Kasumi-1 (cell line): ENCODE measurements at places on chromosomes 11 and 22.

- DNase-seq, result no peak
Observed at GRCh38 chr11:34865261-34865660, 50.9 kb downstream of the APIP start.

GRCh38 chr11:87355596-87355995 lies 317.9 kb downstream of the TMEM135 start:
- DNase-seq, result no peak

DNA sequence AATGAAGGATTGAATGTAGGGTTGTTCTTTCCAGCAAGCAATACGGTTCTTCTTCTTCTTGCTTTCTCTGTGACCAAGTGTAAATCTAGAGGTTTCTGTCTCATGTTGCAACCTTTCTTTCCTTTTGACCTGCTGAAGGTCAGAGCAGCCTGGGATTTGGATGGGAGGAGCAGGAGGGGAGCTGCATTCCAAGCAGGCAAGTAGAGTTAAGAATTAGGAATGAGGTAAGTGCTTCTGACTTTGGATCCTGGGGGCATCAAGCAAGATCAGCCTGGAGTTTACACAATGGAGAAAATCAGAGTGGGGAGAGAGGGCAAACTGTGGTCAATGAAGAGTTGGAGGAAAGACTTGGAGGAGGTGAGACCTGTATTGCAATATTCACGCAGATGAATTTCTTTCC lies 225.6 kb upstream of the ZBED5 start:
- DNase-seq, result no peak

DNA sequence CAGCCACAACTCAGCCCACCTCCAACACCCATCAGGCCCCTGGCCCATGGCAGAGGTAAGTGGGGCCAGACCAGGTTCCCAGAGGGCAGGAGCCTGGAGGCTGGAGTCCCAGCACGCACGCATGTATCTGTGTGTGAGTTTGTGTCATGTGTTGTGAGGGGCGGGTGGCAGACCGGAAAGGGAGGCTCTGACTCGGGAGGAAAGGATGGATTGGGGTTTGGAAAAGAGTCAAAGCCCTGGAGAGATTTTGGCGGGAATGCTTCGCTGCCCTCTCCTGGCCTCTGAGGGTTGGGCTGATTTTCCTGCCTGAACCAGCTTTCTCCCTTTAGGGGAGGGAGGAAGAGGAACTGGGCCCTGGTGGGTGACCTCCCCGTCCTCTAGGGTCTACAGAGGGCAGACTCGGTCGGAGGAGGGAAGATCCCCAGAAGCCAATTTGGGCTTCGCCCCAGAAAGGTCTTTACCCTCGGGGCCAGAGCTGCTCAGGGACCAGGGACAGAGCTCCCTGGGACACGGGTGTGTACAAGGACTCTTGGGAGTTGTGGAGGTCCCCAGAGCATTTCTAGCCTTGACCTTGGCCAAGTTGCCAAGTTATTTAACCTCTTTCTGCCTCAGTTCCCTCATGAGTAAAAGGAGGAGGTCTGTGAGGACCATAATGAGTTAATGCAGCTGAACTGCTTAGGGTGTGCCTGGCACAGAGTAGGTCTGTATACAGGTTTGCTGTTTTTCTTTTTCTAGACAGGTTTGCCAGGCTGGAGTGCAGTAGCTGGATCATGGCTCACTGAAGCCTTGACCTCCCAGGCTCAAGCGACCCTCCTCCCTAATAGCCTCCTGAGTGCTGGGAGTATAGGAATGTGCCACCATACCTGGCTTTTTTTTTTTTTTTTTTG lies 6.9 kb downstream of the C11orf68 start:
- DNase-seq, result peak; percentile 44

- DNase-seq, result no peak
Observed at GRCh38 chr11:65491614-65492386, 7.0 kb upstream of the MALAT1 start.

DNA sequence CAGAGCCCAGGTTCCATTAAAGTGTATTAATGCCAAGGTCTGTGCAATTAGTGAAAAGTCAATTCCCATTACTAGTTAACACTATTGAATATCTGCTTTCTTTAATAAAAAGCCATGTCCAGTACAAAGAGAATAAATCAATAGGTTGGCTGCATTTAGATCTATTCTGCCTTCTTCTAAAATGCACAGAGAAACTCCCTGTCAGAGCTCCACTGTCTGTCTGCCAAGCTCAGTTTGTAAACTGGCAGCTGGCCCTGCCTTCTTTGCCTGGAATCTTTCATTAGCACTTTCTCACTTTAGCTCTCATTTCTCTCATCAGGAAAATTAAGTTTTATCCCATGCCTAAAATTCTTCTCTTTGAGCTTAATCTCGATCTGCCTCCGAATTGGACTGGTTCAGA lies 35.6 kb downstream of the ARL14EP start:
- no peak for DNase-seq

DNA sequence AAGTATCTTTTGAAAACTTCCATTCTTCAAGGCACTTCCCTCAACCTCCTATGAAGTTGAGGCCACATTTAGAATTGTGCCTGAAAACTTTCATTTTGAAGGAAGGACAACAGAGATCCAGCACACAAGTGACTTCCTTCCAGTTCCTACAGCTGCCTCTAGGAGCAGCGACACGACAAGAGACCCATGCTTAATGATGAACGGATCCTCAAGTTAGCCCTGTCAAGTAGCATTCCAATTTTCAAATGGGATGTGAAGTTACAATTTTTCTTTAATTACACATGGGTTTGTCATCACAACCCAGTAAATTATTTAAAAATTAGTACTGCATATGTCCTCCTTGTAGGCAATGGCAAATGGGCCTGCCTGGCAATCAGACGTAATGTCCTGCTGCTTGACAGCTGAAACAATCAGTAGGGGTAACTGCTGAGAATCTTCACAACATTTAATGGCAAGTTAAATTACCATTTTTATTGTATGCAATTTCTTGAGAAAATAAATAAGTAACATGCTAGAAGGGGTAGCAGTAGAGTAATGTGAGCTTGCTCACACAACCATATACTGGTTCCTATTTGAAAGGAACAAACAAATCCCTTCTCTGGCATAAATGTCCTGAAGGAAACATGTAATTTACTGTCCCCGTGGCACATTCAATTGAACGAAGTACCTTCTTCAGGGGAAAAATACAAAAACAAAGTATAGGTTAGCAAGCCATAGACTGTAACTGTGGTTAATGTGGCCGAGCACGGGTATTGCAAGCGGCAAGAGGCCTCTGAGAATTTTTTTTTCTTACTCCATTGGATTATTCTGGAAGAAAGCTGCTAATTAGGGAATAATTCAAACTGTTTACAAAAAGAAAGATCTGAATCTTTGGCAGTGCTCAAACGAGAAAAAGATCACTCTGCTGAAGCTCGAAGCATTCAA lies 288.3 kb downstream of the CADM1 start:
- no peak for DNase-seq

DNA sequence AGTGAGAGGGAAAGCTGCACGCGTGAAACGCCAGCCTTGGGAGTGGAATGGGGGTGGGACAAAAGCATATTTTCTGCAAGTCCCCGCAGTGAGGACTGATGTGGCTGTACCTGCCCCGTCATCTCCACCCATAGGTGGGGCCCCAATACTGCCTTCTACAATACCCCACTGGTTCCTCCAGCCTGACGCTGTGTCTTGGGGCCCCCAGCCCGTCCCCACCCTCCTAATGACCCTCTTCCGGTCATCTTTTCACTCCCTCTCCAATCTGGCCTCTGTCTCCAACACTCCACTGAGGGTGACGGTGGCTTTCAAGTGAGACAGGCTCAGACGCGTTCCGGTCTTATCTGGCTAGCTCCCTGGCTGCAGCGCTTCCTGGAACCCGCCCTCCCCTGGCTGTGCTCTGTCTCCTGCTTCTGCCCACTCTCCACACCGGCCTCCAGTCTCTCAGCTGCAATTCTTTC lies 104.2 kb downstream of the MICAL3 start:
- no peak for DNase-seq

- no peak for DNase-seq
Observed at GRCh38 chr11:118634431-118635236, 27.2 kb downstream of the PHLDB1 start.

DNA sequence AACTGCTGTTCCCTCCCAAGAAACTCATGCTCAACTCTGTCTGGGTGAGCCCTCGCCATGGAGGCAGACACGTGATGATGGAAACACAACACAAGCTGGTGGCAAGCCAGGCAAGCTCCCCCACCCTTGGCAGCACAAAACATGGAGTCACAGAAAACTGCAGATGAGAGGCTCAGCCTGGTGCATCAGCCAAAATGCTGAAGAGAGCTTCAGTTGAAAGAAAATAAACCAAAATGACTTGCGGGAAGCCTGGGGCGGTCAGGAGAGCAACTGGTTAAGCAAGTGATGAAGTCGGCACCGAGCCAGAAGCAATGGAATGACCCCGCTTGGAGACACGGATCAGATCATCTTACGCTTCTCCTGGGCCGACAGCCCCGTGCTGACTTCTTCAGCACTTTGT lies 68.3 kb downstream of the C11orf58 start:
- DNase-seq, result no peak

DNA sequence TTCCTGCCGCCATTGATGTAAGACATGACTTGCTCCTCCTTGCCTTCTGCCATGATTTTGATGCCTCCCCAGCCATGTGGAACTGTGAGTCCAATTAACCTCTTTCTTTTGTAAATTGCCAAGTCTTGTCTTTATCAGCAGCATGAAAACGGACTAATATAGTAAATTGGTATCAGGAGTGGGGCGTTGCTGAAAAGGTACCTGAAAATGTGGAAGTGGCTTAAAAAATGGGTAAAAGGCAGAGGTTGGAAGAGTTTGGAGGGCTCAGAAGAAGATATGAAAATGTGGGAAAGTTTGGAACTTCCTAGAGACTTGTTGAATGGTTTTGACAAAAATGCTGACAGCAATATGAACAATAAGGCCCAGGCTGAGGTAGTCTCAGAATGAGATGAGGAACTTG lies 89.7 kb downstream of the RSF1 start:
- no peak for DNase-seq

DNA sequence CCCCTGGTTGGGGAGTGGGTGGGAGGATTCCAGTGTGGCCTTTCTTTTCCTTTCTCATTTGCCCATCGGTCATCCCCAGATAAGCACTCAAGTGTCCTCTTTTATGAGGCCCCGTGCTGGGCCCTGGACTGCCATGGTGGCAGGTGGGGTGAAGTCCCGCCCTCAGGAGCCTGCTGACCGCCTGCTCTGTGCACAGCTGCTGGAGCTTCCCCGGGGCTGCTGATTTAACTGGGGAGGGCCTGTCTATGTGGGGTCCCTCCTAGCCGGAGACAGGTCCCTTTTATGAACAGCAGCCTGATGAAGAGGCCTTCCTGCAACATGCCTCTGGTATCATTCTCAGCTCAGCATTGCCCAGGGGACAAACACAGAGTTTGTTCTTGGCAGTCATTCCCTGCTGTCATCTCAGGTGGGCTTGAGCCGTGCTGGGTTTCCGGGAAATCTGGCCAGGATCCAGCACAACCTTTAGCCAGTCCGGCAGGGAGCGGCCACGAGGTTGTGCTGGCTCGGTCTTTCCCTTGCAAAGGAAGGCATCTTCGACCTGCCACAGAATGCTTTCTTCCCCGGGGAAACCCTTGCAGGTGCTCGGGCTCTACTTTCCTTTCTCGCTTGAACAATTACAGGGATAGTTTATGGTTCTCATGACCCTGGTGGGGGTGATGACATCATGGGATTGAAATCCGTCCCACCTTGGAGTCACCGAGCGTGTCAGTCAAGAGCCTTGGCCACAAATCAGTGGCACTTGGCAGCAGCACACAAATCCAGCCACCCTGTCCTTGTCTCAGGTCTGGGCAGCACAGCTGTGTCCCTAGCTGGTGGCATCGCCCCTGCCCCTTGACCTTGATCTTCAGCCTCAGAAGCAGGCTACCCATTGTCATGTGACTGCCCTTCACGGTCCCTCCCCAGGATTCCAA lies 20.1 kb downstream of the ST14 start:
- no peak for DNase-seq

GRCh38 chr22:38718414-38718813 lies 12.7 kb downstream of the GTPBP1 start:
- no peak for DNase-seq

- no peak for DNase-seq
Observed at GRCh38 chr11:69948256-69949141, 129.3 kb upstream of the FGF3 start.

DNA sequence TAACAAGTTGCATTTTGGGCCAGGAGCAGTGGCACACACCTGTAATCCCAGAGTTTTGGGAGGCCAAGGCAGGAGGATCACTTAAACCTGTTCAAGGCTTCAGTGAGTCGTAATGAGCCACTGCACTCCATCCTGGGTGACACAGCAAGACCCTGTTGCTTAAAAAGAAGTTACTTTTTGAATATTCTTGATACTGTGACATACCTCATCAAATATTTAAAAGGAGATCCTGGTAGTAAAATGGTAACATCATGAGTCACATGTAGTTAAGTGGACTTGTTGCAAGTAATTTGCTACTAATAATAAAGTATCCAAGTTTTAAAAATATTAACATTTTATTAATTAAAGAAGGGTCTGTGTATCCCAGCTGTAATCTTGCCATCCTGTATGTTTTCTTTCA lies 18.3 kb downstream of the HMGXB4 start:
- no peak for DNase-seq

GRCh38 chr22:48885919-48886305 lies 941.8 kb downstream of the BRD1 start:
- no peak for DNase-seq

DNA sequence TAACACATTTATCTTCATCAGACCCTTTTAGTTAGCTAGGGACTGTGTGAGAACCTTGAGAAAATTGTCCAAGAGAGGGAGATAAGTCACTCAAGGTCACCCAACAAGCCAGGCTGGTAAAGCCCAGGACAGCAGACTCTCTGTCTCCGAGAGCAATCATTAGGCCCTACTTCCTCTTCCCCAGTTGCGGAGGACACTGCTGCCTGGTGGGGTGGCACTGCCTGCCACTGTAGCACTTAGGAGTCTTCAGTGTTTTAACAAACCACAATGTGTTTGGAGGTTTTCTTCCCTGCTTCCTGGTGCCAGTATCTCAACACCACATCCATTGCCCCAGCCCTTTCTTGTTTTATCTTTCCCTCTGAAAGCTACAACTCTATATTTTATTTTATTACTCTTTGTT lies 132.1 kb upstream of the LDLRAD3 start:
- DNase-seq, result peak; percentile 77

DNA sequence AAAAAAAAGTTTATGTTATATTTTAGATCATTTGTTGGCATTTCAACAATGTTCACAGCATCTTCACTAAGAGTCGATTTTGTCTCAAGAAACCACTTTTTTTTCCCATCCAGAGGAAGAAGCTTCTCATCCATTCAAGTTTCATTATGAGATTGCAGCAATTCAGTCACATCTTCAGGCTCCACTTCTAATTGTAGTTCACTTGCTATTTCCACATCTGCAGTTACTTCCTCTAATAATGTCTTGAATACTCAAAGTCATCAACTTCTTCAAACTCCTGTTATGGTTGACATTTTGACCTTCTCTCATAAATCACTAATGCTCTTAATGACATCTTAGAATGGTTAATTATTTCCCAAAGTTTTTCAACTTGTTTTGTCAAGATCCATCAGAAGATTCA lies 61.3 kb upstream of the CHORDC1 start:
- peak; percentile 3 for DNase-seq

GRCh38 chr22:17192186-17192585 lies 27.0 kb downstream of the ADA2 start:
- DNase-seq, result no peak

- DNase-seq, result no peak
Observed at GRCh38 chr11:102361086-102362031, 14.3 kb downstream of the BIRC2 start.

GRCh38 chr22:32562401-32562800 lies 87.8 kb downstream of the FBXO7 start:
- DNase-seq, result no peak

GRCh38 chr22:31323578-31324550 lies 22.3 kb downstream of the PATZ1 start:
- DNase-seq, result no peak
